ENCODE measurements at places on chromosomes 6 and 20. TPM values are rescaled to one million over a fixed set of nuclear protein-coding genes. Genes with fewer than 3 reads are reported as not detected.

DNA sequence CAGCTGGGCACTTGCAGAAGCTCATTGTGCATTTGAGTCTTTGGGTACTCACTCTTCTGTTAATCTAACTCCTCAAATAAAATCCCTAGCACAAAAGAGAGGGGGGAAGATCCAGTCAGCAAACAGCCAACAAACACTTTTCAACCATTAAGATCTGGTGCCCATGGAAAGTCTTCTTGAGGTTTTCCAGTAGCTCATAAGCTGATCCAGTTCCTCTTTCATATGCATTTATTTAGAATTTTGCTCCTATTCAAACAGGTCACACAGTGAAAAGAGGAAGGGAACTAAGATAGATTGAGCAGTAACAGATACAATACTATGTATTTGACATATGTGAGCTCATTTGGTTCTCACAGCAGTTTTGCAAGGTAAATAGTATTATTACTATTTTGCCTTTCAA lies 38.6 kb downstream of the HLA-DPB1 start:
- DNase-seq: no peak

DNA sequence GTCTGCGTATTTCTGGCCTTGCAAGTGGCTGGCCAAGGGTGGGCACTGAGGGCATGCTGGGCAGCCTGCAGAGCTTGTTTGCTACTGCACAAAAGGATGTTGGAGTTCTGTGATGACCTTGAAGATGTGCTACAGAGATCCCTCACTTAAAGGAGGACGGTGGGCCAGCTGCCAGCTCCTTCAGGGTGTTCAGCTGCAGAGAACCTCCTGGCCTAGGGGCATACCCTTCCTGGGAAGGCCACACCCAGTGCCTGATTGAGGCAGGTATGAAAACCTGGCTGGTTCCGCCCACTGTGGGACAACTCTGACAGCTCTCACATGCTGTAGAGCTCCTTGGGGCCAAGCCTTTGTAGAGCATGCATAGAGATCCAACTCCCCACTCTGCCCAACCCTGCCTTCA lies 3.0 kb upstream of the KCNK17 start:
- DNase-seq: no peak

GRCh38 chr6:85714893-85715530 lies 72.3 kb upstream of the SYNCRIP start:
- no peak for DNase-seq

GRCh38 chr6:45366534-45366933 lies 11.2 kb downstream of the SUPT3H start:
- DNase-seq: no peak

DNA sequence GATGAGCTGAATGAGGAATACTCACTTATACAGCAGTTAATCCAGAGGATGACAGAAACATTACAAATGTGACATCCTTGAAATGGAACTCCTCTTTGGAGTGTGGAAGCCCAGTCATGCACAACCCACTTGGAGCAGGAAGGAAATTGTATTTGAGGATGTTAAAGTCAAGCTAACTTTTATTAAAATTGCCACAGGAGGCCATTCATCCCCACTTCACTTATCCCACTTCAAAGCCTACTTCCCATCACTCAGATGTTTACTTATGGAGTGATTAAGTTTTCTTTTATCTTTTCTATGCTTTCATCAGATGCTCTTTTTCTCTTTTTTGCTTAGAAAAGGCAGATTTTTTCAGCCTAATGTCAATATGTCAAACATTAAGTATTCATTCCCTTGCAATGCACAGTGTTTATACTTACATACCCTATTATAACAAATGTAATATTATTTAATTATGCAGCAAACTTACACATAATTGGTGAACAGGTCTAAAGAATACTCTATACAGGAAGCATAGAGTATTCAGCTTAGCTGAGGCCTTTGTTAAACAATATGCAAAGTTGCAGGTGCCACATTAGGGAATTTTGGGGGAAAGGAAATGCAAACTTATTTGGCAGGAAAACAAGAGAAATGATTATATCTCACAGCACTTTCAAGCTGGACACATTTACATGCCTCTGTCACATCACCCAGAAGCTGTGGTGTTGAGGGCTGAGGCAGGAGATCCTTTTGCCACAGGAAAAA lies 148.9 kb downstream of the KHDC1L start:
- no peak for DNase-seq

GRCh38 chr6:121297694-121298093 lies 36.6 kb downstream of the TBC1D32 start:
- DNase-seq: no peak

- DNase-seq: no peak
Observed at GRCh38 chr6:134238960-134239795, 78.7 kb downstream of the SGK1 start.

GRCh38 chr6:21750575-21750974 lies 157.0 kb downstream of the SOX4 start:
- no peak for DNase-seq

The CST5 gene
- polyA plus RNA-seq: not detected

The BCAS1 gene
- polyA plus RNA-seq: not detected
